DMS79 treated with DMSO at 0.1 percent for 48 hours (cell line): ENCODE measurements at places on chromosomes 6 and 20.

GRCh38 chr6:36743538-36744303, 46.1 kb downstream of the RAB44 start:
- no peak for DNase-seq

- DNase-seq = no peak
Measured at GRCh38 chr6:68114463-68115047, 520.5 kb upstream of the ADGRB3 start.

DNA sequence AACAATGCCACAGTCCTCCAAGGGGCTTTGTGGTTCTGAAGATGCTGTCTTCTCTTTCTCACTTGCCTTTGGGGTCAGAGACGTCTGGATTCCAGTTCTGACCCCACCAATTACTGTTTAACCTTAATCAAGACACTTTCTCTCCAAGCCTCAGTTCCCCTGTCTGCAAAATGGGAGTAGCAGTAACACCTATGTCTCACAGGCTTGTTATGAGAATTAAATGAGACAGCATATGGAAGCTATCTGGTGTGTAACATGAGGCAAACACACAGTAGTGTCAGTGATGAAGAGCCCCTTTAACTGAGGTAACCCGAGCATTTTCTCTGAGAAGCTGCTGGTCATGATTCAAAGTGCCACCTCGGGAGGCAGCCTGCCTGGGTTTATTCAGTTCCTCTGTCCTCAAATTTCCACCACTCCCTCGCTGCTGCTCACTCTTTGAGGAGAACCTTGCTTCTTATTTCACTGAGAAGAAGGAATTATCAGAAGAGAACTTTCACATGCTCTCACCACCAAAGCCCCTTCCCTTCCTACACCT, 11.7 kb downstream of the PPIL1 start:
- DNase-seq = no peak

- DNase-seq = no peak
Measured at GRCh38 chr20:5893052-5893451, 57.3 kb downstream of the TRMT6 start.

- DNase-seq = no peak
Measured at GRCh38 chr6:39686976-39687375, 38.2 kb downstream of the KIF6 start.

GRCh38 chr6:124430740-124431318, 531.4 kb upstream of the RNF217 start:
- no peak for DNase-seq

GRCh38 chr20:44106615-44107014, 80.4 kb downstream of the JPH2 start:
- no peak for DNase-seq

DNA sequence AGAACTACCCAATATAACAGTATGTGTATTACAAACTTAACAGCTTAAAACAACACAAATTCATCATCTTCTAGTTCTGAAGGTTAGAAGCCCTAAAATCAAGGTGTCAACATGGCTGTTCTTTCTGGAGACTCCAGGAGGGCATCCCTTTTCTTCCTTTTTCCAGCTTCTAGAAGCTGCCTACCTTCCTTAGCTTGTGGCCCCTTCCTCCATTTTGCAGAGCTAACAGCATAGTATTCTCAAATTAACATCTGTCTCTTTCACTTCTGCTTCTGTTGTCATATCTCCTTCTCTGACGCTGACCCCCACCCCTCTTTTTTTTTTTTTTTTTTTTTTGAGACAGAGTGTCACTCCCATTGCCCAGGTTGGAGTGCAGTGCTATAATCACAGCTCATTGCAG, 52.8 kb upstream of the AKIRIN2 start:
- DNase-seq = no peak

- DNase-seq = no peak
Measured at GRCh38 chr6:48560408-48560807, 449.4 kb upstream of the PTCHD4 start.

- no peak for DNase-seq
Measured at GRCh38 chr6:98532004-98532403, 302.4 kb upstream of the POU3F2 start.

DNA sequence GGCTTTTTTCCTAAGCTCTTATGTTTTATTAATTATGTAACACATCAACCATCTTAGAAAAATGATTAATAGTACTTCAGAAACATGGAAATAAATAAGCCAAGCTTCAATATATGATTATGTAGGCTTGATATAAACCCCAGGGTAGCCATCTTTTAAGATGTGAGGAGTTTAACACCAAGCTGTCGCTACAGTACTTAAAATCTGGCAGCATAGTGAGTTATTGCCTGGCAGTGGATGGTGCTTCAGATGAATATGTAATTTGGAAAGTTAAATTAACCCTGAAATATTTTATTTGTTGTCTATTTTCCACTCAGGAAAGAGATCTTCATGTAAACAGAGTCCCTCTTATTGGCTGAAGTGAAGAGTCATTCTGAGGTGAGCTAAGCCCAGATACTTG, 339.0 kb upstream of the ZFP64 start:
- no peak for DNase-seq
